ENCODE measurements at places on chromosomes 4 and X. TPM values are rescaled to one million over a fixed set of nuclear protein-coding genes. Genes with fewer than 3 reads are reported as not detected.
A peak's percentile ranks its signal among the peaks of the same experiment; 100 is the strongest.

- DNase-seq = no peak
- no peak overlapping the region for H3K27ac ChIP-seq
- no peaks in the 10 kb centered on the region for H3K36me3 ChIP-seq
- H3K27me3 ChIP-seq = no peaks in the 10 kb centered on the region
- H3K4me3 ChIP-seq = no peak overlapping the region
- H3K4me1 ChIP-seq = no peaks in the 10 kb centered on the region
These were observed 57.7 kb downstream of the MAD2L1 start for GRCh38 chr4:120008957-120009356.

The ARHGAP6 gene
- 1.9 TPM for total RNA-seq

DNA sequence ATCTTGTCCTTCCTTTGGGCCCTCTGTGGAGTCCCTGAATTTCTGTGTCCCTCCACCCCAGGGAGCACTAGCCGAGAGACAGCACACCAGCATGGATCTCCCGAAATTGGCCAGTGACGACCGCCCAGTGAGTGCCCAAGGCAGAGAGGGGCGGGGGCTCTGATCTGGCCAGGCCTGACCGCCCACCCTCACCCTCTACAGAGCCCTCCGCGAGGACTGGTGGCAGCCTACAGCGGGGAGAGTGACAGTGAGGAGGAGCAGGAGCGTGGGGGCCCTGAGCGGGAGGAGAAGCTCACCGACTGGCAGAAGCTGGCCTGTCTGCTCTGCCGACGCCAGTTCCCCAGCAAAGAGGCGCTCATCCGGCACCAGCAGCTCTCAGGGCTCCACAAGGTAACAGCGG, 8.4 kb upstream of the UBA1 start:
- H3K4me3 ChIP-seq = no peak overlapping the region
- H3K4me1 ChIP-seq = no peaks in the 10 kb centered on the region
- H3K27ac ChIP-seq = no peak overlapping the region
- no peak for DNase-seq

The MAGEA8 gene
- total RNA-seq = not detected

- H3K27me3 ChIP-seq = no peaks in the 10 kb centered on the region
- H3K4me1 ChIP-seq = peaks cover 27% of the 10 kb centered on the region
- H3K36me3 ChIP-seq = peaks cover 11% of the 10 kb centered on the region
- no peak overlapping the region for H3K27ac ChIP-seq
These were observed 1.5 kb downstream of the EVC start for GRCh38 chr4:5712517-5712916.

The CT45A10 gene
- not detected for total RNA-seq

- no peaks in the 10 kb centered on the region for H3K4me1 ChIP-seq
- H3K27ac ChIP-seq = no peak overlapping the region
- DNase-seq = no peak
- H3K4me3 ChIP-seq = no peak overlapping the region
- H3K27me3 ChIP-seq = peaks cover 1% of the 10 kb centered on the region
These were observed 99.9 kb upstream of the CPEB2 start for GRCh38 chr4:14902342-14902741.

The AKAP14 gene
- total RNA-seq = not detected

DNA sequence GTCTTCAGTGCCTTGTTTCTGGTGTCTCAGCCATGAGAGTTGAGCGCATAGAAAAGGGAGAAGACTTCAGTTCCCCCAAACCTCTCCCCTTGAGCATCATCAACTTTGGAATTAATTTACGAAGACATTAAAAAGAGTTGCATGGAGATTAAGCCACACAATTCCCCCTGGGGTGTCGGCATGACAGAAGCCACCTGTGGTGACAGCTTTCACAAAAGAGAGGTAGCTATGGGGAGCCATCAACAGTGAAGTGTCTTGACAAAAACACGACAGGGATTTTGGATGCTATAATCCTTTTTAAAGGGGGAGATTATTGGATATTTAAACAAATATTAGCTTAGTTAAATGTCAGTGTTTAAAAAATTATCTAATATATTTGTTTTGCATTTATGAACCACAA, 307.6 kb downstream of the LDB2 start:
- H3K4me1 ChIP-seq = no peaks in the 10 kb centered on the region
- no peak for DNase-seq
- H3K36me3 ChIP-seq = no peaks in the 10 kb centered on the region
- no peaks in the 10 kb centered on the region for H3K27me3 ChIP-seq
- no peak overlapping the region for H3K27ac ChIP-seq

- peaks cover 13% of the 10 kb centered on the region for H3K36me3 ChIP-seq
- H3K27ac ChIP-seq = no peak overlapping the region
- H3K4me3 ChIP-seq = no peak overlapping the region
- no peaks in the 10 kb centered on the region for H3K27me3 ChIP-seq
- H3K4me1 ChIP-seq = no peaks in the 10 kb centered on the region
- peak; percentile 34 for DNase-seq
These were observed 21.8 kb downstream of the CMC4 start for GRCh38 chrX:155048977-155049619.

The SMIM9 gene
- total RNA-seq = not detected

DNA sequence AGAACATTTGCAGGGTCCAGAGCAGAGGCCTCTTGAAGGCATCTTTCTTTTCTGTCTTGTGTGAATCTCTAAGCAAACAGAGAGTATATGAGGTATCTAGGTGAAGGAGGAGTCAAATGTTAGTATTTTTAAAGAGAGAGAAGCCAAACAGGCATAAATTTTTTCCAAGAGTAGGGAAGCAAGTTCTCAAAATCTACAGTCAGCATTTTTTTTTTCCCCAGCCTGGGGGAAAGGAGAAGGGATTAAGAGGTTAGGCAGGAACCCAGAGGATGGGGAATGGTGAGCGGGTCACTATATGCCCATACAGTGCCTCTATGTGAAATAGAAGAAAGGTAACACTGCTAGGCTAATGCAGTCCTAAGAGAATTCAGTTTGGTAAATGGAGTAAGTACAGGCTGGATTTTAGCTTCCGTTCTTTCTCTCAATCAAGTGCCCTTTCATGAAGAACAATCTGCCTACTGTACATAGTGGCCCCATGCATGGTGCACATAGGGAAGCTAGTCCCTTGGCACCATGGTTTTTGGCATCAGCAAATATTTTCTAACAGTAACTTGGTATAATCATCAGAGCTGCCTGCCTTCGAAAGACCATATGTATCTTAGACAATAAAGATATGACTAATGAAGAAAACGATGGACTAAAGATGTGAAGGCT, 163.1 kb upstream of the MAB21L2 start:
- H3K4me1 ChIP-seq = peaks cover 2% of the 10 kb centered on the region
- H3K4me3 ChIP-seq = no peak overlapping the region
- peaks cover 11% of the 10 kb centered on the region for H3K36me3 ChIP-seq

DNA sequence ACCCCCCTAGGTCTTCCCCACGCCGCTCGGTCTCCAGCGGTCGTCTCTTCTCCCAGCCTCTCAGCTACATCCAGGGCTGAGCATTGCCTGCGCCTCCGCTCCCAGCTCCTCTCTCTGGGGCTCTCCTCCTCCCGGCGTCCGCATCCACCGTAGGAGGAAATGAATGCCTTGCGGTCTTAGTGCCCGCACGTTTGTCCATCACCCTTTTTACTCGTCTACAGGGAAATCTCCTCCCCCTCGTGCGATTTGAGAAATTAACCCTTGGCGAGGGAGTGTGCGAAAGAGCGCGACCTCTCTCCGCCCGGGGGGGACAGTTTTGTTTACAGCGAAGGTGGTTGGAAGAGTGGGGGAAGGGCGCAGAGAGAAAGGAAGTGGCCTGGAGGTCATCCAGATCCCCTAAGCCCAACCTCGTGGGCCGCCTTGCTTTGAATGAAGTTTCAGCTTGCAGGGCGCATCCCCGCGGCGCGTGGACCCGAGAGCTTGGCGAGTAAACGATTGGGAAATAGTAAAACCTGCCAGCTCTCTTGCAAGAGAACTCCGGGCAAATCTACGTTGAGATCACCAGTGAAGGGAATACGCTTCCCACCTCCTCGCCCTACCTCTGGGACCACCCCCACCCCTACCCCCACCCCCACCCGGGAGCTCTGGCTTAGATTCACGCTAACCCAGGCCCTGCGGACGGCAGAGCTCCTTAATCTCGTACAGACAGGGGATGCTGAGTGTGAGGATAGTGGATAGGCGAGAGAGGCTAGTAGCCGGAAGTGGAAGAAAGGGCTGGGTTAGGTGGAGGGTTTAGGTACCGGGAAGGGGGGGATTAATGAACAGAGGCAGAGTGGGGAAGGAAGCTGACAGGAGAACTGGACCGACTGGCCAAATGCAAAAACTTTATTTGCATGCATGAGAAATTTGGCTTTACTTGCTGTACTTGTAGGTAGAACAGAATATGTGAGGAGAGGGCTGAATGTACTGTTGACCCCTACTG, at the start of gene ELOVL6:
Gene ELOVL6 (minus strand): TSS at position 181 of the 982 bp plus-strand sequence. CDS start 280 bp downstream, outside the sequence.
- H3K4me1 ChIP-seq = peaks cover 20% of the 10 kb centered on the region
- DNase-seq = peak; percentile 36
- no peaks in the 10 kb centered on the region for H3K27me3 ChIP-seq
- peak within 1 kb of the TSS; percentile 95 for H3K4me3 ChIP-seq
- H3K27ac ChIP-seq = peak within 1 kb of the TSS; percentile 94

GRCh38 chrX:120536061-120536460, 24.7 kb downstream of the CUL4B start:
- H3K27me3 ChIP-seq = no peaks in the 10 kb centered on the region
- no peak for DNase-seq
- no peak overlapping the region for H3K27ac ChIP-seq
- no peak overlapping the region for H3K4me3 ChIP-seq
- no peaks in the 10 kb centered on the region for H3K4me1 ChIP-seq
- H3K36me3 ChIP-seq = peaks cover 9% of the 10 kb centered on the region

DNA sequence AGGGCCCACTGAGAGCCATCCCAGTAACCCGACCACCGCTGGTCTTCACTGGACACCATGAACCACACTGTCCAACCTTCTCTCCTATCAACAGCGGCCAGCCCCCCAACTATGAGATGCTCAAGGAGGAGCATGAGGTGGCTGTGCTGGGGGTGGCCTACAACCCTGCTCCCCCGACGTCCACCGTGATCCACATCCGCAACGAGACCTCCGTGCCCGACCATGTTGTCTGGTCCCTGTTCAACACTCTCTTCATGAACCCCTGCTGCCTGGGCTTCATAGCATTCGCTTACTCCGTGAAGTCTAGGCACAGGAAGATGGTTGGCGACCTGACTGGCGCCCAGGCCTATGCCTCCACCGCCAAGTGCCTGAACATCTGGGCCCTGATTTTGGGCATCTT, 423.8 kb upstream of the EPHA5 start:
- H3K36me3 ChIP-seq = no peaks in the 10 kb centered on the region
- no peak for DNase-seq
- no peak overlapping the region for H3K4me3 ChIP-seq

The ESX1 gene
- not detected for total RNA-seq

GRCh38 chr4:29861307-29861706, 858.9 kb upstream of the PCDH7 start:
- H3K27me3 ChIP-seq = no peaks in the 10 kb centered on the region
- H3K4me3 ChIP-seq = no peak overlapping the region
- no peaks in the 10 kb centered on the region for H3K36me3 ChIP-seq
- no peak overlapping the region for H3K27ac ChIP-seq

DNA sequence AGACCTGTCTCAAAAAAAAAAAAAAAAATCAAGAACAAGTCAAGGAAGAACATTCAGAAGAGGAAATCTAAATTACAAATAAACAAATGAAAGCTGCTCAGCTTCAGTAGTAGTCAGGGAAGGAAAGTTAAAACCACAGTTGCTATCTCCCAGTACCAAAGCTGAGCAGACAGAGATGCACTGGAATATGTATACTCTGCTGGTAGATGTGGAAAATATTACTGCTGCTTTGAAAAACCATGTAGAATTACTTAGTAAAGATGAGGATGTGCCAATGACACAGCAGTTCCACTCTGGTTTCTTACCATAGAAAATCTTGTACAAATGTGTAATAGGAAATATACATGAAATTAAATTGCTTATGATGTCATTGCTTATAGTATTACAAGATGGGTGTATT, 25.1 kb upstream of the PRKX start:
- H3K4me3 ChIP-seq = no peak overlapping the region
- H3K27ac ChIP-seq = no peak overlapping the region
- no peak for DNase-seq
- no peaks in the 10 kb centered on the region for H3K36me3 ChIP-seq
- H3K4me1 ChIP-seq = no peaks in the 10 kb centered on the region
- peaks cover 4% of the 10 kb centered on the region for H3K27me3 ChIP-seq

The RENBP gene
- 2.5 TPM for total RNA-seq

DNA sequence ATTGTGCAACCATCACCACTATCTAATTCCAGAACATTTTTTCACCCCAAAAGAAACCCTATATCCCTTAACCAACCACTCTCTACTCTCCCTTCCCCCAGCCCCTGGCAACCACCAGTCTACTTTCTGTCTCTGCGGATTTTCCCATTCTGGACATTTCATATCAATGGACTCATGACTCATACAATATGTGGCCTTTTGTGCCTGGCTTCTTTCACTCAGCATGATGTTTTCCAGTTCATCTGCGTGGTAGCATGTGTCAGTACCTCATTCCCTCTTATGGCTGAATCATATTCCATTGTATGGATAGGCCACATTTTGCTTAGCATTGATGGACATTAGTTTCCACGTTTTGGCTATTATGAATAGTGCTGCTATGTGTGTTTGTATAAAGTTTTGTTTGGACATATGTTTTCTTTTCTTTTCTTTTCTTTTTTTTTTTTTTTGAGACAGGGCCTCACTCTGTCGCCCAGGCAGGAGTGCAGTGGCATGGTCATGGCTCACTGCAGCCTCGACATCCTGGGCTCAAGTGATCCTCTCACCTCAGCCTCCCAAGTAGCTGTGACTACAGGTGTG, 335.4 kb downstream of the BCOR start:
- H3K4me1 ChIP-seq = peaks cover 22% of the 10 kb centered on the region
- no peak overlapping the region for H3K27ac ChIP-seq
- no peak overlapping the region for H3K4me3 ChIP-seq

DNA sequence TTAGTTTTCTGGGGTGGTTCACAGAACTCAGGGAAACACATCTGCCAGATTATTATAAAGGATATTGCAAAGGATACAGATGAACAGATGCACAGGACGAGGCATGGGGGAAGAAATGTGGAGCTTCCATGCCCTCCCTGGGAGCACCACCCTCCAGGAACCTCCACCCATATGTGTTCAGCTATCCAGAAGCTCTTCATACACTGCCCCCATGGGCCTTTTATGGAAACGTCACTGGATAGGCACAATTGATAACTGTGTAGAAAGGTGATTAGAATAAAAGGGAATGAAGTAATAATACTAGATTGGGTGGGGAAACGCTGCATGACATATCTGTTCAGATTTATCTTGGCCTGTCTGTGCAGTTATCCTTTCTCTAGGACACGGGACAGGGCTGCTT, 357.9 kb downstream of the HS3ST1 start:
- H3K36me3 ChIP-seq = no peaks in the 10 kb centered on the region
- H3K4me1 ChIP-seq = peaks cover 2% of the 10 kb centered on the region
- H3K27ac ChIP-seq = no peak overlapping the region
- DNase-seq = no peak
- no peaks in the 10 kb centered on the region for H3K27me3 ChIP-seq
- H3K4me3 ChIP-seq = no peak overlapping the region

- H3K4me1 ChIP-seq = no peaks in the 10 kb centered on the region
- H3K36me3 ChIP-seq = no peaks in the 10 kb centered on the region
- H3K27ac ChIP-seq = no peak overlapping the region
- H3K27me3 ChIP-seq = no peaks in the 10 kb centered on the region
- DNase-seq = no peak
These were observed 176.4 kb upstream of the FMR1 start for GRCh38 chrX:147735364-147735763.

The SYTL4 gene
- total RNA-seq = 1.8 TPM

The CCDC120 gene
- total RNA-seq = 27.1 TPM

- no peak for DNase-seq
- H3K27ac ChIP-seq = no peak overlapping the region
- no peaks in the 10 kb centered on the region for H3K36me3 ChIP-seq
These were observed 4.1 kb downstream of the AFF2 start for GRCh38 chrX:148504506-148504905.
